SHP77 (cell line): ENCODE measurements at places on chromosomes 7 and 10.
A peak's percentile ranks its signal among the peaks of the same experiment; 100 is the strongest.

DNA sequence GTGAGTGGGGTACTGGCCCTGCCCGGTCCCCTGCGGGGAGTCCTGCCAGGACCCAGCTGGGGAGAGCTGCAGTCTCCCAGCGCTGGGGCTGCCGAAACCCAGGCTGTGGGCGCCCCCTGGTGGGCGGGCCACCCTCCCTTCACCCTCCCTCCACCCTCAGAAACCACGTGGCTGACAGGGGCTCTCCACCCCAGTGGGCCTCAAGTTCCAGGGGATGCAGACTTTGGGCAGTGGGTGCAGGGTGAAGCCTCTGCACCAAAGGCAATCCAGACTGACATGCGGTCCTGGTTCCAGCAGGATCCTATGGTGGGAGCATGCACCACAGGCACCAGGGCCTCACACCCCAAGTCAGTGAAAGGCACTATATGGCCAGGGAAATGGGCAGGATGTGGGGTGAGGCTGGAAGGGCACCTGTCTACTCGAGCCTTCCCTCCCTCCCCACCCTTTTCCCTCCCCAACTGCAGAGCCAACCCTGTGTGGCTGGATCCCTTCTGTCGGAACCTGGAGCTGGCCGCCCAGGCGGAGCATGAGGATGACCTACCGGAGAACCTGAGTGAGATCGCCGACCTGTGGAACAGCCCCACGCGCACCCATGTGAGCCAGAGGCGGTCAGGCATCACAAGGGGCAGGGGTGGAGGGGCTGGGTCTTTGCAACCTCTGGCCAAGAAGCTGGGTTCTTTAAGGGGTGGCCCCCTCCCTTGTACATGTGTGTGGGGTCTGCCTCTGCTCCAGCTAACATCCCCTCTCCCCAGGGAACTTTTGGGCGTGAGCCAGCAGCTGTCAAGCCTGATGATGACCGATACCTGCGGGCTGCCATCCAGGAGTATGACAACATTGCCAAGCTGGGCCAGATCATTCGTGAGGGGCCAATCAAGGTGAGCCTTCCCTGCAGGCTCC lies 38.8 kb downstream of the PSAP start:
- no peak for DNase-seq

DNA sequence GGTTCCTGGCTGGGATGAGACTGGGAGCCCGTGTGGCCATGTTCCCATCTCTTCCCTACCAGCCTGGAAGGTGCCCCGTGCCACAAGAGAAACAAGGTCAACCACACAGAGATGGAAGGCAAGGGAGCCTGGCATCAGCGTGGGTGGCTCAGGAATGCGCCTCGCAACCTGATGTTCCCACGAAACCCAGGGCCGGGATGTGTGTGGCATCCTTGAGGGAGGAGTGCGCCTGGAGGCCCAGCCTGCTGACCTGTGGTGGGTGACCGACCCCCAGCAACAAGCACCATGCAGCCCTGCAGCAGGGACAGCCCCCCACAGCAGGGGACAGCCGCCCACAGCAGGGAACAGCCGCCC lies 267.2 kb downstream of the ELFN1 start:
- no peak for DNase-seq

- DNase-seq, result no peak
Observed at GRCh38 chr10:33921970-33922605, 587.6 kb upstream of the NRP1 start.

DNA sequence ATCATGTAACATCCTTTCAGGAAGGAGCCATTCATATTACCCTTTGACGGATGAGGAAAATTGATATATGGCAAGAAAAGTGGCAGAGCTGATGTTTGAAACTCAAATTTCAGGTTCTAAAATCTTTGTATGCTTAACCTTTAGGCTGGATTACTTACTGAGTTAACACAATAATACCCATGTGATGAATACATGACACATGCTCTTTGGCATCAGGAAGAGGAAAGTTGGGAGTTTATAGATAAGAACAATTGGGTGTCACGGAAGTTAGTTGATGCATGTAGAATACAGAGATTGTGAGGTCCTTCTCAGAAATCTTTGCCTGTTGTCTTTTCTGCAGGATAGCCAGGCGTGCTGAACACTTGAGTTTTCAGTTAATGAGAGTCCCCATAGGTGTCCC lies 572.1 kb upstream of the POM121L12 start:
- no peak for DNase-seq

DNA sequence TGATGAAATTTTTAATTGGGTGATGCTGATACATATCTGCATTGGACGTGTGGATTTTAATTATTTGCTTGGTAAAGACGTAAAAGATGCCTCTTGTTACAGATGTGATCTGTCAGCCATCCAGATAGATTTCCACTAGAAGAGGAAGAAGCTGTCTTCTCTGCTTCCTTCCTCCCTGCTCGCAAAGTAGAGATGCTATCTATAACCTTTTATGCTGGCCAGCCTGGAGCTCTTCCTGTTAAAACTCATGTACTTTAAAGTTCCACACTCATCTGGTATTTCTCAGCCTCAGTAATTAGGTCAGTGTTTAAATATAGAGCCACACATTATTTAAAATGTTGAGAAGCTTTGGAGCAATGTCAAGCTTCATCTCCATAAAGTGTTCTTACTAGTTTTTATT lies 51.2 kb upstream of the TMEM229A start:
- no peak for DNase-seq

DNA sequence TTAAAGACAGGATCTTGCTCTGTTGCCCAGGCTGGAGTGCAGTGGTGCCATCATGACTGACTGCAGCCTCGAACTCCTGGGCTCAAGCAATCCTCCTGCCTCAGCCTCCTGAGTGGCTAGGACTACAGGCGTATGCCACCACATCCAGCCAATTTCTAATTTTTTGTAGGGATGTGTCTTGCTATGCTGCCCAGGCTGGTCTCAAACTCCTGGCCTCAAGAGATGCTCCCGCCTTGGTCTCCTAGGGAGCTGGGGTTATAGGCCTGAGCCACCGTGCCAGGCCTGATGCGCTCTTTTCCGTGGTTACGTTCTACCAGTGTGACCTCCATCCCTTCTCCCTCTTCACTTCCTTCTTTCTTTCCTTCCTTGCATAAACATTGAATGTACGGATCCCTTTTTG lies 34.2 kb upstream of the IL15RA start:
- DNase-seq, result no peak

- DNase-seq, result no peak
Observed at GRCh38 chr10:13698217-13698616, 111.5 kb downstream of the PRPF18 start.

GRCh38 chr7:123770378-123770777 lies 21.6 kb upstream of the WASL start:
- DNase-seq, result no peak

- DNase-seq, result no peak
Observed at GRCh38 chr10:120075349-120075748, 182.8 kb downstream of the SEC23IP start.

- no peak for DNase-seq
Observed at GRCh38 chr10:132411561-132412253, 14.7 kb downstream of the PWWP2B start.

DNA sequence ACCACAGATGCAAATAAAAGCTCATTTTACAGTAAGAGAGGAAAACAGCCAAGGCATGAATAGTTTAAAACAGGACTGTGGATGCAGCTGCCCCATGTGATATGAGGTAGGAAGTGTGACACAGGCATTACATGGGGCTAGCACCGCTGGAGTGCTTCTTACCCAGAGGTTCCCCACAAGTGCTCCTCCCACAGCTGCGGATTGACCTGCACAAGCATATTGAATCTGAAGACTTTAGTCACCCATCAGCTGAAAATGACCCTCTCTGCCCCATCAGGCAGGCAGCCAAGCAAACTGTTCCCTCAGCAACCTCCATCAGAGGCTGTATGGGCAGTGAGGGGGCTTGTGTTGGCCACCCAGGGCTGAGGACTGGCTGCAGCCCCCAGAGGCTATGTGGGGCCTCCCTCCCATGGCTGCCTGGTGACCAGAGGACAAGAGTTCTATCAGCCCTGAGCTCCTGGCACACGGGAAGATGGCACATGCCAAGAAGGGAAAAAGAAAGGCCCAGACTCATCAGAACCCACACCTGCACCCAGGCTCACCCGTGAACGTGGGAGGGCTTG lies 98.7 kb downstream of the TCERG1L start:
- DNase-seq, result no peak

GRCh38 chr7:12674861-12675260 lies 12.6 kb upstream of the ARL4A start:
- peak; percentile 59 for DNase-seq

GRCh38 chr10:110524859-110525232 lies 27.1 kb downstream of the DUSP5 start:
- DNase-seq, result no peak

DNA sequence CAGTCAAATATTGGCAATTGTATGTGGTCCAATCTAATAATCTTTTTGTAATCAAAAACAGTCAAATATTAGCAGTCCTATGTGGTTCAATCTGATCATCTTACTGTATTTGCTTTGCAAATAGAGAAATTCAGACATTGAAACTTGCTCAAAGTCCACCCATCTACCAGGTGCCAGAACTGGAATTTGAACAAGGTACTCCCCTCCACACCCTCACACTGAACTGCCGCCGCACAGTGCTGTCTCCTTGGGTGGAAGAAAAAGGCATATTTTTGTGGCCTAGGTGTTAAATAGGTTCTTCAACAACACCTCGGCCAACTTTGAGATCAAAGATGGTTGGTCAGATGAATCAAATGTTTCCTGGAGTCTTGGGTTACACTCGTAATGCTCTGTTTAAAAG lies 544.2 kb upstream of the GALNT17 start:
- no peak for DNase-seq

- DNase-seq, result no peak
Observed at GRCh38 chr10:71348850-71349249, 29.8 kb downstream of the SLC29A3 start.

GRCh38 chr10:24519950-24520349 lies 203.7 kb downstream of the ARHGAP21 start:
- no peak for DNase-seq

GRCh38 chr7:39528849-39529248 lies 37.4 kb upstream of the YAE1 start:
- DNase-seq, result no peak

- DNase-seq, result no peak
Observed at GRCh38 chr10:26567351-26567721, 129.2 kb downstream of the APBB1IP start.

GRCh38 chr10:70532554-70533188 lies 54.1 kb downstream of the PALD1 start:
- DNase-seq, result no peak

GRCh38 chr10:30800368-30800767 lies 170.8 kb upstream of the LYZL2 start:
- no peak for DNase-seq

GRCh38 chr10:119022846-119023552 lies 6.5 kb upstream of the NANOS1 start:
- no peak for DNase-seq

DNA sequence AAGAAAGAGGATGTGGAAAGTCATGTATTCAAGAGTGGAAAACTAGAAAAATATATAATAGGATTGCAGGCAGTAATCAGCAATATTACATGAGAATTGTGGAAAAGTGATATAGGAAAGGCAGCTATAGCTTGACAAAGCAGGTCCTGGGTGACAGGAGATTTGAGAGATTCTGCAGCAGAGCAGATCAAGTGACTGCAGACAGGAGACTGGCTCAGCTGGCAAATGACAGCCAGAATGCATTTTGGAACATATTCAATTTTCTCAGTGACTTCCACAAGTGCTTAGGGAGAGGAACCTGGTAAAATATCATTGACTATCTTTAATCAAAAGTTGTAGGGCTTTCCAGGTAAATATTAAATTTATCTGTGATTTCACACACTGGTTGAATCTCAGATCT lies 260.5 kb upstream of the CACNA2D1 start:
- no peak for DNase-seq

GRCh38 chr10:111515264-111515663 lies 438.4 kb downstream of the ADRA2A start:
- no peak for DNase-seq

DNA sequence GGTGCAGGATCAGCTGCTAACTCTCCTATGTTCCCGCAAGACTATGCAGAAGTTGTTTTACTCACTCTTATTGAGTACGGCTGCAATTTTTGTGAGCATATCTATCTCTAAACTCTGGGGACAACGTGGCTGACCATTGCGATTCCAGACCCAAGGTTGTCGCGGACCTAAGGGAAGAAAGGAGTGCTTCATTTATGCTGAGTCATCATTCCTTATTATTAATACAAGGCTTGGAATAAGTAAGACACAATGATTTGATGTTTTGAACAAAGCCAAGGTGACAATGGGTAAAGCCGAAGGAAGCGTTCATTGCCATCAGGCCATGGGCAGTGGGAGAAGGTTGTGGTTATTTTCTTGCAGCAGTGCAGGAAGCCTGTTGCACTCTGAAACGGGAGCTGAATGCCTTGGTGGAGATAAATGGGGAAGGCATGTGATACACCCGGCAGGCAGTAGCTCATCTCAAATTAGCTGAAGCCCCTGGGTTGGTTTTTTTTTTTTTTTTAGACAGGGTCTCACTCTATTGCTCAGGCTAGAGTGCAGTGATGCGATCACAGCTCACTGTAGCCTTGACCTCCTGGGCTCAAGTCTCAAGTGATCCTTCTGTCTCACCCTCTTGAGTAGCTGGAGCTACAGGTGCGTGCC lies 605.7 kb downstream of the TYW1 start:
- DNase-seq, result no peak

DNA sequence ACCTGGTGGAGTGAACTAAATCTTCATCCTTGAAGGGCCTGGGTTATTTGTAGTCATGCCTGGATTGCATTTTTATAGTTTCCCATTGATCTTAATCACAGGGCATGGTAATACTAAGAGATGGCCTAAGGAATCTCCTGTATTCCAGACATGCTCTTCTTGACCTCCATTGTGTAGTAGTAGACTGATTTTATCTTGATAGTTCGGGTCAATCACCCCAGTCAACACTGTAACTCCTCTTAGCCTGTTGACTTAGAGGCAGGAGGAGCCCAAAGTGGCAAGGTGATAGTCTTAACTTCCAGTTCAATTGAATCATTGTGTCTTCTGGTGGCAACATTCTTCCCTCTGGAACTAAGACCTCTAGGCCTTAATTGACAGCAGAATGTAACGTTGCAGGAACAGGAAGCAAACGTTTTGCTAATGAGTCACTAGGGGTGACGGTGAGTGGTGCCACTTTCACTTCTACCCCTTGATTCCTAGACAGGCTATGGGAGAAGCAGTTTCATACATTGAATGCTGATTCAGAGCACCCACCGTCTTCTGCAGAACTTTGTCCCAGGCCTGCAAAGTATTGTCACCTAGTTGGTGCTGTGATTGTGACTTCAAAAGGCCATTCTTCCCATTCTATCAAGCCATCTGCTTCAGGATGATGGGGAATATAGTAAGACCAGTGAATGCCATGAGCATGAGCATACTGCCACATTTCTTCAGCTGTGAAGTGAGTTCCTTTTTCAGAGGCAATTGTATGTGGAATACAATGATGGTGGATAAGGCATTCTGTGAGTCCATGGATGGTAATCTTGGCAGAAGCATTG lies 24.0 kb upstream of the PAPSS2 start:
- DNase-seq, result no peak

DNA sequence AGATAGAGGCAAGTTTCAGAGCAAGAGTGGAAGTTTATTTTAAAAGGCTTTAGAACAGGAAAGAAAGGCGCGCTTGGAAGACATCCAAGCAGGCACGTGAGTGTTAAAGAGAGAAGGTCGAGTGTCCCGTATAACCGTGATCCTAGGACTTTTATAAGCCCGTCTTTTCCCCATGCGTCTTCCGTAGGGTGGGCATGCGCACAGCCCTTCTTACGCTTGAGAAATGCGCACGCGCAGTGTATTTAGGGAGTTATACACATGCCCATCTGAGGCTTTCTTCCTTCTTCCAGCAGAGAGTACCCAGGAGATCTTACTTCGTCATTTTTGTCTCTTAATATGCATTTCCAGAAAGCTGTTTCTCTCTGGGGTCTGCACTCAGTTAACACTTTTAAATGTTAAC lies 52.4 kb downstream of the CALD1 start:
- DNase-seq, result no peak
